ENCODE measurements at places on chromosomes 6 and 20. TPM values are rescaled to one million over a fixed set of nuclear protein-coding genes. Genes with fewer than 3 reads are reported as not detected.

TFAP2C gene
- total RNA-seq: 0.47 TPM

MROH8 gene
- 4.8 TPM for total RNA-seq

SYNE1 gene
- 112 TPM for total RNA-seq

GRCh38 chr20:60270341-60270740 is 312.1 kb downstream of the CDH26 start:
- no peak for DNase-seq

- no peak for DNase-seq
Measured at GRCh38 chr6:53134601-53135235, 13.9 kb downstream of the GCM1 start.

GRCh38 chr6:114431641-114432040 is 88.8 kb upstream of the HS3ST5 start:
- DNase-seq: no peak

DNA sequence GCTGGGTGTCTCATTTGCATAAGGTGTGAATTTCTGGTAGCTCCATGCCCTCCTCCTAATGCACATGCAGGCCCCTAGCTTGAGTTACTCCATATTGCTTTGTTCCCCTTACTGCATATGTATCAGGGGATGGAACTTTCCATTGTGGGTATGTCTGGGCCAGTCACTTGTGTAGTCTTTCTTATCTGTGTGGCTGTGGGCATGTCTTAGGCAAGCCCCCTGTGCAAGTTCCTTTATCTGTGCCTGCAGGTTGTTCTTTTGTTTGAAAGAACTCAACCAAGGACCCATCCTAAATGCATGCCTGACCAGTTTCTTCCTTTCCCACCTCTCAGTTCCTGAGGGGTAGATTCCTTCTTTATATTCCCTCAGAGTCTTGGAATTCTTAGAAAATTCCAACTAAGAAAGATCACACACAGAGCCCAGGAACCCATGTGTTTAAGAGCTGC is 23.6 kb downstream of the MBOAT1 start:
- no peak for DNase-seq

GRCh38 chr20:10826111-10826510 is 152.3 kb upstream of the JAG1 start:
- DNase-seq: no peak

- no peak for DNase-seq
Measured at GRCh38 chr6:128532827-128533226, 12.4 kb upstream of the PTPRK start.
